GM19239 (cell line): ENCODE measurements at places on chromosomes 5 and 9.
A peak's percentile ranks its signal among the peaks of the same experiment; 100 is the strongest.

- no peak for DNase-seq
Measured at GRCh38 chr5:43313854-43314457, 744 bp upstream of the HMGCS1 start.

DNA sequence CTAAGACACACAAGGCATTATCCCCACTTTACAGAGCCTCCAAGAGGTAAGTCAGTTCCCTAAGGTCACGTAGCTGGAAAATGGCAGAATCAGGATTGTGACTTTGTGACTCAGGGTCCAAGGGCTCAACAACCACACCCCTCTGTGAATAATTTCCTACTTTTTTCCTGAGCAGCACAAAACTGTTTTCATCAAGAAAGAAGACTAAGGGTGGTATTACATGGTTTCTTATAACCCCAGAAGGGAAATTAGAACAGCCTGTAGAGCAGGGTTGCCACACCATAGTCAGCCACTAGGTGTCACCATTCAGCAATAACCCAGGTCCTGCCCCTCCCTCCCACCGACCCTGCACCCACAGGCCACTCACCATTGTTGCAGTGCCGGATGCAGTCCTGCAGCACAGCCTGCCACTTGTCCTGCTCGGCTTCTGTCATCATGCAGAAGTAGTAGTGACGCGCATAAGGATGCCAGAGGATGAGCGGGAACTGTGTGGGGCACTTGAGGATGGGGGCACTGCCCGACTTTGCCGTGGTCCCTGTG, 72.1 kb downstream of the LRSAM1 start:
- no peak for DNase-seq

DNA sequence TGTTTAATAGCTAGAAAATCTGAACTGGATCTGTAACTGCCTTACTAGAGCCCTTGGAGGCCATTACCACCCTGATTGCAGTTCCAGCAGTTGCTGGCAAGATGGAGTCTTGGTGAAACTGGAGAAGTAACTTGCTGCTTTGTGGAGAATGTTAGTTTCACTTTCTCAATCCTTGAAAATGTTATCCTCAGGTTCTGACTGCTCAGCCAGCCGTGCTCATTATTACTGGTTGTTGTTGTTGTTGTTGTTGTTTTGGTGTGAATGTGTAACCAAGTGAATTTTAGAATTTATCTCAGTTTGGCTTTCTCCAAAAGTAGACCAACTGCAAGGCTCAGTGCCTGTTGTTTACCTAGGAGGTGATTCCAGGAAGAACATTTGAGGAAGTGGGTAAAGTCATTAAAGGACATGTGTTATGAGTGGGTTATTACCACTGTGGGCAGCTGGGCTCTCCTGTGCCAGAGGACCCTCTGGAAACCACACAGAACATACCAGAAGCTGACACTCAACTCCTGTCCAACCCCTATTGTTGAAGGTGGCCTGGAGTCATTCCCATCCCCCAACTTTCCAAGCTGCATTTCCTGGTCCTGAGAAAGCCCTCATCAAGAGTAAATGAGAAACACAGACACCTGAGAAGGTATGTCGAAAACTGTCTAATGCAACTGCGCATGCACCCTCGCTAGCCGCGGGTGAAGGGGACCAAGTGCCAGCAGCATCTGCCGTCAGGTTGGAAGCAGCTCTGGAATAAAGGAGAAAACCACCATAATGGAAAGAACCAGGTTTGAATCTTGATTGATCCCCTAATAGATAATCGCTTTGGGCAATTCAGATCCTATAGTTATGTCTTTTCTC, 111.6 kb downstream of the CMYA5 start:
- DNase-seq = no peak

DNA sequence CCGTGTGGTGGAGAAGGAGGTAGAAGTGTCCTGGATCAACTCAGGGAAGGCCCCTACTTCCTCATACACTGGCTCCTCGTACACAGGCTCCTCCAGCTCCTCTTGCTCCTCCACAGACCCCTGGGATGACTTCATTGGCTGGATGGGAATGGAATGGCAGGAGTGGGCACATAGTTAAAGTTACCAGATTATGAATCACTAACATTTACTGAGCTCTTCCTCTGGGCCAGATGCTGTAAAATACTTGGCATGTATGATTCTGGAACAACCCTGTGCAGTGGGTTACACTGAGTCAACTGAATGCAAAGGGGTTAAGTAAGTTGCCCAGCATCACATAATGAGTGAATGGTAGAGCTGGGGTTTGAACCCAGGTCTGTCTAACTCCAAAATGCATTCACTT, 3.1 kb upstream of the FCHSD1 start:
- no peak for DNase-seq

GRCh38 chr5:66415208-66415607, 181.0 kb upstream of the MAST4 start:
- DNase-seq = no peak

DNA sequence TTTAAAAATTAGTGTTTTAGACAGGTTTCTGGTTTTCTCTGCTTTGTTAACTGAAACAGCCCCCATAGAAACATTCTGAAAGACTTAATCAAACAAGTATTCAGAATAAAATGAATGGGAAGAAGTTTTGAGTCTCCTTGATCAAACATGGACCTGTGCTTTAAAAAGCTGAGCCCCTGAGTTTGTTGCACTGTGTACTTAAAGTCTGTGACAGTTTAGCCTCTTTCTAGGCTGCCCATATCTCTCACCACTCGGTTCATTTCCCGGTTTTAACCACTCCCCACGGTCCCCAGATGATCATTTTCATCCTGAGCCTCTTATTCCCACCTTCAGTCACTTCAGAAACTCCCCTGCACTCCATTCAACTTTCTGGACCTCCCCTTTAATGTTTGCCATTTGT, 215.9 kb upstream of the DMRT1 start:
- no peak for DNase-seq

DNA sequence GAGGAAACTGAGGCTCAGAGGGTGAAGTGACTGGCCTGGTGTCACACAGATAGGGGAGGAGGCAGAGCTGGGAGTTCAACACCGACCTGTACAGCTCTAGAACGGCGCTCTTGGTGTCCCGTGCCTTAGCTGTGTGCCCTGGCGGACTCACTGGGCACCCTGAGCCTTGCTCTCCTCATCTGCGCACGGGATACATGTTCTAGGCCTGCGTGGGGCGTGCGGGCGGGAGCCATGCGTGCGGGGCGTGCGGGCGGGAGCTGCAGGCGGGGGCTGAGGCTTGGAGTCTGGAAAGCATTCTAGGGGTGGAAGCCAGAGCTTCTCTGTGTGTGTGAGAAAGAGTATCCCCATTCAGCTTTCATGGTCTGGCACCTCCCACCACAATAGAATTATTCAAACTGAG, 165.3 kb downstream of the GAPVD1 start:
- no peak for DNase-seq

DNA sequence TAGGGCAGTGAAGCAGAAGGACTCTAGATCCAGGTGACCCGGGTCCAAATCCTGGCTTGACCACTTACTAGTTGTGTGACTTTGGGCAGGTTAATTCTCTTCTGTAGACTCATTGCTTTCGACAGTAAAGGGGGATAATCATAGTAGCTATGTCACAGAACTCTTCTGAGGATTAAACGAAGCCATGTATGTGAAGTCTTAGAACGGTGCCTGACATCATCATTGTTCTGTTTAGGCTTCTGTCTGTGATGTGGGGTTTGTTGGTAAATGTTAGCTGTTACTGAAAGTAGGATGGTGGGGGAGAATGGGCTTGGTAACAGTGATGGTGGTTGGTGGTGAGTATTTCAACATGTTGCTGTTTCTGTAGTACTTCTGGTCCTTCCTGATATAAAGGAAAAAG, 73.7 kb downstream of the MAP1B start:
- no peak for DNase-seq

DNA sequence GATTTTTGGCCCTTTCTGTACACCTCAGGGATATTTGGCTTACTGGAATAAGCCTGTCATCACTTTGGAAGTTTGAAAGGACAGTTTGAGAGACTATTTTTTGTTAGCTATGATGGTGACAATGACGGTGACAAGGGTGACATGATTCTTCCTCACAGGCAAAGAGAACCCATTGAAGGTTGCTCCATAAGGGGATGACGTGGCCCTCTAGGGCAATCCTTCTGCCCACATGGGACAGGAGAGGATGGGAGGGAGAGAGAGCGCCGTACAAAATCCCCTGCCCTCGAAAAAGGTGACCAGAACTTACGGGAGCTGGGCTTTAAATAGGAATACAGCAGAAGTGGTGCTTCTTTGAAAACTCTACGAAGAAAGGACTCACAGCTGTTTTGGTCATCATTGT, 22.6 kb downstream of the HRH2 start:
- no peak for DNase-seq

DNA sequence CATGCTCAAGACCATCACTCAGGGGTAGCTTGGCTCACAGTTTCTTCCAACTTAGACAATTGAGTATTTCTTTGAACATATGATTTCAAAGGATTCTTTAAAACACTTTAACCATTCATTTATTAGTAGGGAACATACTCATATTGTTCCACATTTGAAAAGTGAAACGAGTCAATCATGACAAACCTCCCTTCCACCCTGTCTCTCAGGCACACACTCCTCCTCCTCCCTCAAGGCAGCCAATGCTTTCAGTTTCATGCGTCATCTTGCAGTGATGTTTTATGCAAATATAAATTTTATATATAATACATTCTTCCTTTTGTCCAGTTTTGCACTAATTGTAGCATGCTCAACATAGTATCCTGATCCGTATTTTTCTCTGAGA, 126.0 kb upstream of the BOD1 start:
- DNase-seq = peak; percentile 60

- no peak for DNase-seq
Measured at GRCh38 chr5:129899454-129899853, 4.8 kb upstream of the CHSY3 start.

DNA sequence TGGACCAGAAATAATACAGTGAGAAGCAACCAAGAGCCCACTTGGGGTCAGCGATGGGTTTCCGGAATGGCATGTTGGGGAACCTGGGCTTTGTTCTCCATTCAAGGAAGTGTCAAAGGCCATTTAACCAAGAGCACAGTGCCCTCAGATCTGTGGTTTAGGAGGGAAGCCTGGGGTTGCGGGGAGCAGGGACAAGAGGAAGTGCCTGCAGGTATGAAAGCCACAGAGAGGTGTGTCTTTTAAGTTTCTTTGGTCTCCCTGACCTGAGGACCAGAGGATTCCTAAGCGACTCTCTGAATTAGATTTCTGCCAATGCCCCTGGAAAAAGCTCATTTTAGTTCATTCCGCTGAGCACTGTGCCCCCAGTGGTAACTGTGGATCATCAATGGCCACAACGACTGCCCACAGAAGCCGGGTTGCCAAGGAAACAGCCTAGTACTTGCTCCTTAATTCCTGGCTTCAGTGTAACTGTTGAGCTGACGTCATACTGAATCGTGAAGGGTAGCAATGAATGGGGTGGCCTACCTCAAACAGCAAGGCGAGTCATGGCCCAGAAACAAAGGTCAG, 107.3 kb upstream of the SPIN1 start:
- no peak for DNase-seq

GRCh38 chr5:120655828-120656435, 191.8 kb downstream of the PRR16 start:
- DNase-seq = no peak

- no peak for DNase-seq
Measured at GRCh38 chr9:134716067-134716466, 74.5 kb downstream of the COL5A1 start.

GRCh38 chr5:131607418-131607817, 27.6 kb downstream of the RAPGEF6 start:
- no peak for DNase-seq

DNA sequence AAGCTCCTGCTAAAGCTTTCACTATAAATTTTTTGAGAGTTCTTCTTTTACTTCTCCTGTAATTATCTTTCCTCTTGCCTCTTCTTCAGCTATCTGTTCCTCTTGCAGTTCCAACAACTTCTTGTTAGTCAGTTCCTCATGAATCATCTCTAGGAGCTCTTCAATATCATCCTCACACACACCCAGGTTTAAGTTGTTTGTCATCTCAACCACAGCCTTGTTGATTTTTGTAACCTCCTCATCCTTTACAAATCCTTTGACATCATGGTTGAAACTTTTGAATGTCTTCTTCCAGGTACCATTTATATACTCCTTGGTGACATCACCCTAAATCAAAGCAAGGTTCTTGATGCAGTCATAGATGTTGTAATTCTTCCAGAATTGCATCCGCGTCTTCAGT, 106.3 kb upstream of the MAMDC2 start:
- no peak for DNase-seq

DNA sequence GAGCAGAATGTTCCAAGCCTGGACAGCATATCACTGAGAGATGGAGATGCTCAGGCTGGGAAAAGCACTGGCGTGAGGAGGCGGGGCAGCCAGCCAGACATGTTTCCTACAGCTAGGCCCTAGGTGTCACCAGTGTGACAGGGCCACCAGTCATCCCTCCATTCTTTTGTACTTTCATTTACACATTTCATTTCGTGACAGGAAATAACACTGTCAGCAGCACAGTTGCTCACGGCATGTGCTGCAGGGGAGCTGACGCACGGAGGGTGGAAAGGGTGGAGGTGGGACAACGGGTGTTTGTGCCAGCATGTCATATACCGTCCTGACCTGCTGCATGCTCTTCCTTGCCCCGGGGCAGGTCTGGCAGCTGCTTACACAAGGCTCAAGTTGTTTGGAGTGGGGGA, 14.8 kb upstream of the CEMIP2 start:
- no peak for DNase-seq

GRCh38 chr9:19615036-19615624, 173.7 kb downstream of the SLC24A2 start:
- no peak for DNase-seq

DNA sequence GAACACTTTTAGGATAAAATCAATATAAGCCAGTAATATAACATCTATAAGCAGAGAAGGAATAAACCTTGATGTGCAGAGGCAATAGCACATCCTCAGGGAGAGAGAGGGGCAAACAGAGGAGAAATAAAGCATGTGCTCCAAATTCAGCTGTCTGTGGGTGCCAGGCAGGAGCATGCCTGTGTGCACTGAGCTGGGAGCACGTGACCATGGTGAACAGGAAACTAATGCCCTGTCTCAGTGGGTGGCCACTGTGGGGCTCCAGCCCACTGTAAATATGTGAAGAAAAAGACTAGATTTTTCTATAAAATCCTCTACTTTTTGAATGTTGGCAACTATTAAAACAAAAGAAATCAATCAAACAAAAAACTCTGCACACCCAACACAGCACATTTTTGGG, 55.3 kb downstream of the FYB1 start:
- no peak for DNase-seq

DNA sequence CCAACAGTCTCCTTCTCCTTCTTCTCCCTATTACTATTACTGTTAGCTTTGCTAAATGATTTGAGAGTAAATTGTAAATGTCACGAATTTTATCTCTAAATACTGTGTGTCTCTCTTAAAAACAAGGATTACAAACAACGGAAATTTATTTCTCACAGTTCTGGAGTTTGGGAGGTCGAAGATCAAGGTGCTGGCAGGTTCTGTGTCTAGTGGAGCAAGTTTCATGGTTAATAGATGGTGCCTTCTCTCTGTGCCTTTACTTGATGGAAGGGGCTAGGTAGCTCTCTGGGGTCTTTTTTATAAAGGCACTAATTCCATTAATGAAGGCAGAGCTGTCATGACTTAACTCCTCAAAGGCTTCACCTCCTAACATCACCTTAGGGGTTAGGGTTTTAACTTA, 237.9 kb downstream of the MAN2A1 start:
- no peak for DNase-seq
